ENCODE measurements at places on chromosomes 2 and 18.

DNA sequence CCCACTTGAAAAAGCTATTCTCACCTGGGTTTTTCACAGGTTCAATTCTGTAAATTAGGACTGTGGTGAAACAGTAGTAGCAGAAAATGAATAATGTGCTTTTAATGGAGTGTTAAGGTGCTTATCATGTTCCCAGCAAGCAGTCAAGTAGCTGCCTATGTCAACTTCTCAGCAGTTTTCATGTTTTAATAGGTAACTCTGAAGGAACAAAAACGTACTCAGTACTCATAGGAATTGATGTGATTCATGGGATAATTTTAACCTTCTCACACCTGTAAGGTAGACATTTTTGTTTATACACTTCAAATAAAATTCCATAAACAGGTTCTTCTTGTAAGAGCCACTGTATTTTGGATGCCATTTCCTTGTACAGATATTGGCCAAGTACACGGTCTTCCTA lies 801.6 kb downstream of the MBD2 start:
- no peak for DNase-seq

GRCh38 chr2:219460424-219460926 lies 25.8 kb downstream of the SPEG start:
- DNase-seq: no peak

GRCh38 chr2:100616841-100617390 lies 54.1 kb downstream of the PDCL3 start:
- no peak for DNase-seq

- no peak for DNase-seq
These were observed 5.5 kb upstream of the CCDC68 start for GRCh38 chr18:54964741-54965140.

DNA sequence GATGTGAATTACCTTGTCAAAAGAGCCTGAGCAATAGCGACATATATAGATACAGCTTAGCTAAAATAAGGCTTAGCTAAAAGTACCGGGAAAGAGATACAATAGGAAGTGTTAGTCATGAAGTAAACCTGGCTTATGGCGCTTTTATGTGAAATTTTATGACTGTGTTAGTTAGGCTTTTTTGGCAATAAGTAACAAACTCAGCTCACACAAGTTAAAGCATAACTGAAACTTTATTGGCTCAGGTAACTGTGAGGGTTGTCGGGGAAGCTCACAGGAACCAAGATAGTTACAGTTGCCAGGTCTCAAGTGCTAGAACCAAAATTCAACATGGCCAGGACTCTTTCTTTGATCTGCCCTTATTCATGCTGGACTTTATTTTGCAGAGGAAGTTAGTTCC lies 925.0 kb upstream of the GYPC start:
- no peak for DNase-seq

- DNase-seq: no peak
These were observed 24.2 kb downstream of the PSMD14 start for GRCh38 chr2:161332371-161332967.
